Activated CD8-positive, alpha-beta memory T cell treated with anti-CD3 and anti-CD28 coated beads, Interleukin-2, amount 50 U/mL, for 48 hours (primary cell): ENCODE measurements at places on chromosomes 12 and 14.

DNA sequence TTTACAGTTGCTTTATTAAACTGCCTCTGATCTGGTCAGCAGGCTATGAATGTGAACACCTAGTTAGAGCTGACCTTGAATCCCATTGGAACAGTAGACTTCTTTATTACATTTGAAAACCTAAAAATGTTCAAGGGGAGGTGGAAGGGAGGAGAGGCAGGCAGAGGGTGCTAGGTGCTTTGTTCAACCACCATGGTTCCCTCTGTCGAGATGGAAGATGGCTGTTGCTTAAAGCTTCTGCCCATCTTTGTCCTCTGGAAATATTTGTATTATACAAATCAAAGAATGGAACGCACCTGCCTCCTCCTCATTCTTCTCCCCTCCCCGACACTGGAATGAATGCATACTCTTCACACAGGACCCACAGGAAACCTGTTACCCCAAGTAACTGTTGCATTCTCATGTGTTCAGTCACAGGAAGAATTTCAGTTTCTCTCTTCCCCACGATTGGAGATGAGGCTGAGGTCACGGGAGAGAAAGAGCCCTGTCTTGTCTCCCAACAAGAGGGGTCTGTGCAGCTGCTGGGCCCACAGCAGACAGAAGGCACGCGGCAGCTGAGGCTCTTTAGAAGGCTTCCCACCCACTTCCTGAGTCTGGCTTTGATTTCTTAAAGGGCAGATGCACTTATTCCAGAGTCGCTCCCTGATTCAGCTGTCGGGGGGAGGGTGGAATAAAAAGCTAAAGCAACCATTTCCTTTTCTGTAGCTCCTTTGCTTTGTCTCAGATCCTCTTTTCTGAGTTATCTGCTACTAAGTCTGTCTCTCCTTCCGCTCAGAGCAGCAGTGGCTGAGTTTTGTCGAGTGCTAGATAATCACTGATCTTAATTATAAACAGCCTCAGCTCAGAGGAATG, 217.9 kb upstream of the BTG1 start:
- peak; percentile 70 for DNase-seq

- DNase-seq, result peak; percentile 91
Observed at GRCh38 chr12:124863416-124864325, at the start of gene SCARB1. Gene SCARB1, minus strand, starts transcription at chr12:124863864. Its CDS starts 144 bp downstream, at chr12:124863720.

DNA sequence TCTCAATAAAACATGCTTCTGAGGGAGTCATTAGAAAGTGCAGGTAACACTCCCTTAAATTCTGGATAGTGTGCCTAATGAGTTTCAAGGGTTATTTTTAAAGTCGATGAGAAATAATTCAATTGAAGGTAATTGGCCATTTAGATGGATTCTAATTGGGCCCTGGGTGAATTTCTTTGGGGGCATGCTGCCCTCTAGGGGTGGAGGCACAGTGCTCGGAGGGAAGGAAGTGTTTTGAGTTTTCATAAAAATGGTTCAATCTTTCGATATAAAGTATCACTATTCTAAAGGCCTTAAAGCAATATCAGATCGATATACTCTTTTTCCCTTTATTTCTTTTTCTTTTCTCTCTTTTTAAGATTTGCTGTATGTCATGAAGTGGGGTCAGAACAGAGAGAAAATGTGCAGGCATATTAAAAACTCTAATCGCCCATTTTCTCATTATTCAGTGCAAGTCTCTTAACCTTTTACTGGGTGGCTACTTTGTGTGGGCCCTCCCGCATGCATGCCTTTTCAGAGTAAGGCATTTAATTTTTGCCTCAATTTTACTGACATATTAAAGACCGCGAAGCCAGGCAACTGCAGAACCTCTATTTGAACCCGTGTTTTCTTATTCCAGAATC, 25.5 kb downstream of the NKX2-8 start:
- DNase-seq, result no peak

- no peak for DNase-seq
Observed at GRCh38 chr12:8082808-8083100, 680 bp downstream of the NECAP1 start.

GRCh38 chr12:89949457-89950195, 241.0 kb upstream of the ATP2B1 start:
- DNase-seq, result no peak

GRCh38 chr14:55973911-55974630, 144.1 kb upstream of the PELI2 start:
- DNase-seq, result no peak

DNA sequence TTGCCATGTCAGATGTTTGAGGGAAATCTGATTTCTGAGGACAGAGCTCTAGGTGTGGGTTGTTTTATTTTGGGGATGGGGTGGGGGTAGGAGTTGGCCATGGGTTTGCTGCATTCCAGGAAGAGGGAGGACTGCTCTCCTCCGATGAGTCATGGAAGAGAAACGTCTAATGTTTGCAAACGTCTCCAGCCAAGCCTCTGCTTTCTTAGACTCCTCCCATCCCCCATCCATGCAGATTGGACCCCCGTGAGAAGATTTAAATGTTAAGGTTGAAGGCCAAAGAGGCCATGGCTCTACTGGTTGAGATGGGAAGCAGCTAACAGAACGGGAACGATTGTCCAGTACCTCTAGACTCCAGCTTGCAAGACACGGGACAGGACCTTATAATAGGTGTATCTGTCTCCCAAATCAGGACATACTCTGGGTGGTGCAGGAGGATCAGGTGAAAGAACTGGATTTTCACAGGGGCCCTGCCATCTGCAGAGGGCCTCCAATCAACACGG, 11.4 kb upstream of the ATP2A2 start:
- no peak for DNase-seq
